Melanocyte of skin (primary cell): ENCODE measurements at places on chromosomes 7 and 10. TPM values are rescaled to one million over a fixed set of nuclear protein-coding genes. Genes with fewer than 3 reads are reported as not detected.

The MAGI2 gene
- 9.3 and 15.3 TPM in 2 replicates for total RNA-seq

The TRPV6 gene
- total RNA-seq: not detected in 2 replicates

The ABLIM1 gene
- 0.69 and 2.5 TPM in 2 replicates for total RNA-seq

The CCDC3 gene
- not detected in 2 replicates for total RNA-seq

The ADAM12 gene
- 18.9 and 28.4 TPM in 2 replicates for total RNA-seq

The HOXA3 gene
- not detected in 2 replicates for total RNA-seq

The ICA1 gene
- 10.3 and 12.4 TPM in 2 replicates for total RNA-seq

The MSS51 gene
- 0.62 and 0.67 TPM in 2 replicates for total RNA-seq

The PLCE1 gene
- total RNA-seq: under 0.01 and 0.36 TPM in 2 replicates

The HNRNPF gene
- 316 and 329 TPM in 2 replicates for total RNA-seq

The GRID1 gene
- total RNA-seq: under 0.01 TPM in 1 of 2 replicates, not detected in the other

The LRRC27 gene
- 10.0 and 12.6 TPM in 2 replicates for total RNA-seq

The CISD1 gene
- total RNA-seq: 30.0 and 34.4 TPM in 2 replicates

The CALHM1 gene
- total RNA-seq: not detected in 2 replicates

The ASB4 gene
- under 0.01 TPM in 2 replicates for total RNA-seq

The SPDYE11 gene
- not detected in 2 replicates for total RNA-seq

The CFAP69 gene
- total RNA-seq: 1.00 and 3.2 TPM in 2 replicates

The SNX13 gene
- total RNA-seq: 33.6 and 42.9 TPM in 2 replicates

The CLDN4 gene
- total RNA-seq: under 0.01 TPM in 1 of 2 replicates, not detected in the other

The MSANTD7 gene
- total RNA-seq: 17.6 and 26.5 TPM in 2 replicates

The CHAT gene
- not detected in 2 replicates for total RNA-seq

The ANKRD1 gene
- not detected in 2 replicates for total RNA-seq

The PURB gene
- 16.9 and 26.5 TPM in 2 replicates for total RNA-seq

The KMT2E gene
- 70.9 and 90.2 TPM in 2 replicates for total RNA-seq

The SLC4A2 gene
- 103 and 111 TPM in 2 replicates for total RNA-seq

The PALD1 gene
- 0.34 and 0.73 TPM in 2 replicates for total RNA-seq

The PTPRE gene
- 0.69 and 3.3 TPM in 2 replicates for total RNA-seq
